ENCODE measurements at places on chromosomes 12 and 14.

DNA sequence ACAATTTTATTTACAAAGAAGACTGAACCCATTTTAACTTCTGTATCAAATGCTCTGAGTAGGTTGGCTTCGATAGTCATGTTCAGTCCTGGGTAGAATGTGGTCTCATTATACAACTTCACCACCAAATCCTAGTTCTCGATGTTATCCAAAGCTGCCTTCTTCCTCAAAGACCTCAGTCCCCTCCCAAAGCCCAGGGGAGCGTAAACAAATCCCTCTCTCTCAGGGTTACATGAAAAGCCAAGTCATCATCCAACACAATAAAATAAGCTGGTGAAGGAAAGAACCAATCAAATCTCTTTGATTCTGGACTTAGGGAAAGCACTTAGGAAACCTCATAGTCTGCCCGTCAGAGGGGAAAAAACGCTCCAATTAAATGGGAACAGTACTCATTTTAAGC, 9.1 kb downstream of the PTCSC3 start:
- DNase-seq: no peak

DNA sequence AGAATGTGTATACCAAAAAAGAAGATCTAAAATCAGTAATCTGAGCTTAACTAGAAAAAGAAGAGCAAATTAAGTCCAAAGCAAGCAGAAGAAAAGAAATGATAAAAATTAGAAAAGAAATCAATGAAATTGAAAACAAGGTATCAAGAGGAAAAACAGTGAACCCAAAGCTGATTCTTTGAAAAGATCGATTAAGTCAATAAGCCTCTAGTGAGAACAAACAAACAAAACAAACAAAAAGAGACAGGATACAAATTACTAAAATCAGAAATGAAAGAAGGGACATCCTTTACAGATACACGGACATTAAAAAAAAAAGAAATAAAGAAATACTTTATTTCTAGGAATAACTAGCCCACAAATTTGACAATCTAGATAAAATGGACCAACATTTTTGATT, 12.9 kb upstream of the GALNT8 start:
- DNase-seq: no peak

- no peak for DNase-seq
These were observed 1051.0 kb upstream of the FOXG1 start for GRCh38 chr14:27715561-27715960.

DNA sequence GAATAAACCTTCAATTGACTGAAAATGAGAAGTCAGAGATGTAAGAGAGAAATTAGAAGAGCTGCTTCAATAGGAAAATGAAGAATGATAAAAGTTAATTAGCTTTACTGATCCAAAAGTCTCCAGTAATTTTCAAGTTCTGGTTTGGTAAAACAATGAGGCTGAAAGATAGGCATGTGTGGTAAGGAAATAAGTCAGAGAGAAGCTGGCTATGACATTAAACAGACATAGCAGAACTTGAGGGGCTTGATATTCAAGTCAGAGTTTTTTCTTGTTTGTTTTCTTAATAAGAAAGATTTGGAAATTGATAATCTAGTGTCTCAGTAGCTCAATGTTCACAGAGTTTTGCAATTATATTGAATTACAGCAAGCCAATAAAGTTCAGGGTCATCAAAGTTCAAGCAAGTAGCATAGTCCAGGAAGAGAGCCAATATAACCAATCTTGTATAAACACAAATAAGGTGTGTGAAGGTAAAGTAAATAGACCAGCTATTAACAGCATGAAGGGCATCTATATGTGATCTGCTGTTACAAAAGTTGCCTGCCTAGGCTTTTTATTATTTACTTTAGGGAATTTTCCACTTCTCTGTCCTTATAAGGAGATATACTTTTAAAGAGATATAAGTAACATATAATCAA, 1111.5 kb downstream of the TRHDE start:
- no peak for DNase-seq

- no peak for DNase-seq
These were observed 4.7 kb downstream of the PPP2R3C start for GRCh38 chr14:35117112-35117511.

GRCh38 chr12:56839915-56840325, 76.8 kb downstream of the HSD17B6 start:
- DNase-seq: no peak

All from chondrocyte (in vitro differentiated cells).